ENCODE measurements at places on chromosomes 11 and 22.

- DNase-seq = no peak
These were observed 250.6 kb upstream of the TENM4 start for GRCh38 chr11:79691445-79691844.

GRCh38 chr11:71281831-71282230, 29.5 kb upstream of the SHANK2 start:
- no peak for DNase-seq

- DNase-seq = peak; percentile 82
These were observed 631 bp downstream of the PHF21A start for GRCh38 chr11:46120346-46121300.

DNA sequence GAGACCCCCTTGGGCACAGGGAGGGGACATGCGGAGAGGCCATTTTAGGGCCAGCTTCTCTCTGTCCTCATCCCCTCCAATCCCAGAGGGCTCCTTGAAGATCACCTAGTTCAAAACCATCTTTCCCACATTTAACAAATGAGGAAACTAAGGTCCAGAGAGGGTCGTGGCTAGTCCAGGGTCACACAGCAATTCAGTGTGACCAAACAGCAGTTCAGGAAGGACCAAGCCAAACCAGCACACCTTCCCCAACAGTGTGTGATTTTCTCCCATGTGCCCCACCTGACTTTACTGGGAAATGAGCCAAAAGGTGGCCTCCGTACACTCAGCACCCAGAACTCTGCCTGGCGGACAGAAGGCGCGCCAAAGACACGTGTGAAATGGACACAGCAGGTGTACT, 51.3 kb downstream of the CACNA1I start:
- DNase-seq = no peak

DNA sequence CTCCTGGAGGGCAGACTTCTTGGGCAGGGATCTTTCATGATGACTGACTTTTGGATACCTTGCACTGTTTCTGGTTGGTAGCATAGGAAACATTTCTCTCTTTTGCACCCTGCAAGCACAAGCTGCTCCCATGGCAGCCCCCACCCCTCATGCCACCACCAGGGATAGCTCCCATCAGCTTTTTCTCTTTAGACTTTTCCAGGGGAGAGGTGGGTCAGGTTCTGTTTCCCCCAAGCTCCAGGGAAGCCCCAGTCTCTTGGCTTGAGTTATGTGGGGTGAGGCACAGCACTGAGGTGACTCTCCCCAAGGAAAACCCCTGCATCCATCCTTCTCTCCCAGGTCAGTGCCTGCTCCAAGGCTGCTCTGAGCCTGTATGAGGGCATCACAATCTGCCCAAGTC, 22.5 kb downstream of the LRRC32 start:
- DNase-seq = no peak

GRCh38 chr11:95358511-95359340, 127.7 kb upstream of the SESN3 start:
- DNase-seq = no peak

DNA sequence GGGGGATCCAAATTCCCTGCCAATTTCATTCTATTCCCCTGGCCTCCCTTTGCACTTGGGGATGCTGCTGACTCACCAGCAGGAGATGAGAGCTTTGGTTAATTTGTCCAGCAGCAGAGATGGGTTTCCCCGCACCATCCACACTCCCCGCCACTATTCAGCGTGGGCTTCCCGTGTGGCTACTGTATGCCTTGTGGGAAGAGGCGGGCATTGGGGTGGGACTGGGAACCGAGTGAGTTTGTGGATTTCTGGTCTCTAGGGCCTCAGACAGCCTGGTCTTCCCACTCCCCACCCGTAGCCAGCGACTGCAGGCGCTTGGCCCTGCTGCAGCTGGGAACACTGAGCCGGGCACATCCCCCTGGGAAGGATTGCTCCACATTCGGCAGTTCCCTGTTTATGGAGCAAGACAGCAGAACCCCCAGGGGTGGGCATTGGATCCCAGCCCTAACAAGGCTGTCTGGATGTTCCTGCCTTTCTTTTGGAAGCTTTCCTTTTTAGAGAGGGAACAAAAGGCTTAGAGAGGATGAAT, 23.4 kb downstream of the KIAA1671 start:
- DNase-seq = no peak

DNA sequence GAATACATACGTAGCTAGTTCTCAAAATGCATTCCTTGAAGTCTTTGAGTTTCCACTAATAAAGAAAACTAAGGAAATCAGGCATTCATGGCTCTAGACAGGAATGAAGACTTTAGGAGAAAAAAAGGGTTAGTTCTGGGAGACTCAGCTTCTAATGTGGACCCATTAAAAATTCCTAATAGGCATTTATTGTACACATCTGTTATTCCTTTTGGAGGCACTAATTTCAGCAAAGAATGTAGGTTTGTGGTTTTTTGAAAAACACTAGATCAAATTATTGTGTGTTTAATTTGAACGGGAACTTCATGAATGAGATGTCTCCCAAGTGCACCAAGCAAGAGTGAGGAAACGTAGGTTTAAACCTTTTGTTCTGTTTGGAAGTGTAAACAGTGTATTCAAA, 42.7 kb downstream of the PARVA start:
- DNase-seq = no peak

- DNase-seq = no peak
These were observed 23.5 kb downstream of the PITPNB start for GRCh38 chr22:27895600-27895999.

- DNase-seq = no peak
These were observed 7.0 kb upstream of the TM7SF2 start for GRCh38 chr11:65104628-65105027.

DNA sequence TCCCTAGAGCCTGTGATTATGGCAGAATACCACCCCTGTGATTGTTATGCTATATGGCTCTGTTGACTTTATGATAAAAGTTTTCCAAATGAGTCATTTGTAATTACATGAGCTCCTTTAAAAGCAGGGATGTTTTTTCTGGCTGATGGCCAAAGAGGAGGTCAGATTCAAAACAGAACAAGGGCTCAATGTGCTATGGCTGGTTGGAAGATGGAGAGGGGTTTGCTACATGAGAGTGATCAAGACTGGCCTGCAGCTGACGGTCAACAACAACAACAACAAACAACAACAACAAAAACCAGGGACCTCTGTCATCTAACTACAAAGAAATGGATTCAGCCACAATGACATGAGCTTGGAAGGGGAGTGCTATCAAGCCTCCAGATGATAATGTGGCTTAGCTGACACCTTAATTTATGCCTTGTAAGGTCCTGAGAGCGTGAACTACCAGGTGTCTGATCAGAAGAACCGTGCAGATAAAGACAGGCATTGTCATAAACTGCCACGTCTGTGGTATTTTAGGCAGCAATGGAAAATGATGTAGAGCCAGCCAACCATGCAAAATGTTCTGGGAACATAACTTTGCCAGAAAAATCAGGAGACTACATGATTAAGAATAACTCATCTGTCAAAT, 47.2 kb downstream of the PIWIL3 start:
- DNase-seq = peak; percentile 92

- peak; percentile 20 for DNase-seq
These were observed 28.2 kb downstream of the JHY start for GRCh38 chr11:122910775-122911174.

DNA sequence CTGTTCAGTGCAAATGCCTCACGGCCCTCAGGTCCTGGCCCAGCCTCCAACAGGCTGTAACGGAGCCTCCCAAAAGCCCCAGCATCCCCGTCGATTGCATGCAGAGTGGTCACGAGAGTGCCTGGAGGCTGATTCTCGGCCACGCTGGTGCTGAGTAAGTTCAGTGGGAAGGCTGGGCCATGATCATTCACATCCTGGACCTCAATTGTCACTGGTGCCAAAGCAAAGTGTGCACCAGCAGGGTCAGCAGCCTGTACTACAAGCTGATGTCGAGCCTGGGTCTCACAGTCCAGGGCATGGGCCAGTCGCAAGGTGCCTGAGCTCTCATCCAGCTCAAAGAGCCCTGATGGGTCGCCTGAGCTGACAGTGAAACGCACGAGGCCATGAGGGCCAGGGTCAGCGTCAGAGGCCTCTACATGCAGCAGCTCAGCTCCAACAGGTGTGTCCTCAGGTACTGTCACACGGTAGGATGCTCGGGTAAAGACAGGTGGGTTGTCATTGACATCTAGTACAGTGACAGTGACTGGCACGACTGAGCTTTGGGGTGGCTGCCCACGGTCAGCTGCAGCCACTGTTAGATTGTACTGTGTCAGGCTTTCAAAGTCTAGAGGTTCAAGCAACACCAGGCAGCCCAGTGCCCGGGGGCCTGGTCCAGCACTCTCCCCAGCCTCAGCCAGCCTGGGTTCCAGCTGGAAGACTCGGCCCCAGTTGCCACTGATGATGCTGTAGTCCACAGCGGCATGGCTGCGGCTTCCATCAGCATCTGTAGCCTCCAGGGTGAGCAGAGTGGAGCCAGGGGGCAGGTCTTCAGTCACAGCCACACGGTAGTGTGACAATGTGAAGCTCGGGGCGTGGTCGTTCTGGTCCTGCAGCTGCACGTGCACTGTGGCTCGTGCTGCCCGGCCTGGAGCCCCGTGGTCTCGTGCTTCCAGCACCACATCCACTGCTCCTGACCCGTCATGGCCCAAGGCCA, 4.5 kb upstream of the TPP1 start:
- DNase-seq = no peak

GRCh38 chr11:20844216-20844615, 174.8 kb downstream of the NELL1 start:
- no peak for DNase-seq

Data from astrocyte of the spinal cord (primary cell).